ENCODE measurements at places on chromosomes 7 and 10.

DNA sequence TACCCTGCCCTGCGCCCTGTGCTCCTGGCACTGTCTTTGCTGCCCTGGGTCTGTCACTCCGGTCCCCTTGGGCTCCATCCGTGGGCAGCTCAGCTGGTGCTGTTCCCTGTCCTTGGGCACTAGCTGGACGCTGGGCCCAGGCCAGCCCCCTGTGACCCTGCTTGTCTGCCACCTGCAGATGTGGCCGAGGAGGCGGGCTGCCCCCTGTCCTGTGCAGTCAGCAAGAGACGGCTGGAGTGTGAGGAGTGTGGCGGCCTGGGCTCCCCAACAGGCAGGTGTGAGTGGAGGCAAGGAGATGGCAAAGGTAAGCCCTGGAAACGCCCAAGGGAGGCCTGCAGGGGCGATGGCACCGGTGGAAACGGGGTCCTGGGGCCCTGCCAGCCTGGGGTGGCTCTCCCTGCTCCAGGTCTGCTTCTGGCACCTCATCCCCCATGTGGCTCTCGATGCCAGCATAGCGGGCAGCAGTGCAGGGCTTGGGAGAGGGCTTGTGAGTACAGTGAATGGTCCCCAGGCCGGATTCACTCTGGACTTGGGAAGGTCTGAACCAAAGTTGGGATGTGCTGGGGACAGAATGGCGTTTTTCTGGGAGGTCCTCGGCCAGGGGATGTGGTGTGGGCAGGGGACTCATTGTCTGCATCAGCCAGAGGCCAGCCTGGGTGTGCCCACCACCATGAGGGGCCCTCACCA lies 26.2 kb upstream of the CSGALNACT2 start:
- DNase-seq = no peak

DNA sequence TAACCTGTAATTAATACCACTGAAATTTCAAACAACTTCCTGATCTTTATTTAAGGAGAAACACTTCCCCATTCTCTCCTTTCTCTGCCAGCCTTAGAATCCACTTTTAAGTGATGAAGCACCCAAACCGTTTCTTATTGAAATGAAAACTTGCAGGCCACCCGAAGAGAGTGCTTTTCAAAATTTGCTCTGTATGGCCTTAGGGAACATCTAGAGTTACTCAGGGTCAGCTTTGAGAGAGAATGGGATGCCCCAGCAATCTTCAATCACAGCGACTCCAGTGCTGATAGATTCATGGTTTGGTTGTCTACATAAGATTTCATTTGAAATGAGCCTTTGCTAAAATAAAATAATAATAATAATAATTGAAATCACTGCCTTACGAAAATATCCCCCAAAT lies 323.1 kb downstream of the PCLO start:
- DNase-seq = no peak

- no peak for DNase-seq
Measured at GRCh38 chr10:78894089-78894840, 174.5 kb upstream of the ZMIZ1 start.

DNA sequence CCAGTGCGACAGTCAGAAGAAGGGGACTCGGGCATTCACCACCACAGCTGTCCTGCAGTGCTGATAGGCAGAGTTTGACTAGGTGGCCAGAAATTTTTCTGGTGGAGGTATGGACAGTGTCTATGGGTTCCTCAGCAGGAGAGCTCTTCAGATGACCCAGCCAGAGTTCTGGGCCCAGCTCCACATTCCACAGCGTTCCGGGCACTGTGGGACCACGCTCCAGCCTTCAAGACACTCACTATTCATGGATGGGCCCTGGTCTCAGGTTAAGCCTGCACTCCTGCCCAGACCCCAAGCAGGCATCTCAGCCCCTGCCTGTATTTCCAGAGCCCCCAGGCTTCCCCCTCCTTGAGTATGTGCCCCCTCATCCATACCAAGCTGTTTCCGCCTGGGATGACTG lies 497.0 kb upstream of the FOXK1 start:
- no peak for DNase-seq

- DNase-seq = no peak
Measured at GRCh38 chr7:156251861-156252260, 388.7 kb upstream of the RNF32 start.

GRCh38 chr10:132035476-132035875 lies 30.3 kb upstream of the JAKMIP3 start:
- no peak for DNase-seq

- DNase-seq = no peak
Measured at GRCh38 chr7:4225881-4226523, 456.1 kb upstream of the FOXK1 start.

DNA sequence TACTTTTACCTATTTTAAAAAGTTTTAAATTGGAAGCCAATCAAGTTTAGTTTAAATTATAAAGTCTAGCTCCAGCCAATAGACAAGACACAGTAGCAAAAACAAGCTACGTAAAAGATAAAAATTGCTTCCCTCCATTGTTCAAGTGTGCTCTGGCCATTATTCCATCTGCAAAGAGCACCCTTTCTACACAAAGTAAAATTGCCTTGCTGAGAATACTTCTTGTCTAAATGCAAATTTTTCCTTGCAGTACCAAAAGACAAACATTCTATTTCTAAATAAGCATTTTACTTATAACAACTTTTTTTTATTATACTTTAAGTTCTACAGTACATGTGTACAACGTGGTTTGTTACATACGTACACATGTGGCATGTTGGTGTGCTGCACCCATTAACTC lies 75.9 kb upstream of the ZNF746 start:
- no peak for DNase-seq

DNA sequence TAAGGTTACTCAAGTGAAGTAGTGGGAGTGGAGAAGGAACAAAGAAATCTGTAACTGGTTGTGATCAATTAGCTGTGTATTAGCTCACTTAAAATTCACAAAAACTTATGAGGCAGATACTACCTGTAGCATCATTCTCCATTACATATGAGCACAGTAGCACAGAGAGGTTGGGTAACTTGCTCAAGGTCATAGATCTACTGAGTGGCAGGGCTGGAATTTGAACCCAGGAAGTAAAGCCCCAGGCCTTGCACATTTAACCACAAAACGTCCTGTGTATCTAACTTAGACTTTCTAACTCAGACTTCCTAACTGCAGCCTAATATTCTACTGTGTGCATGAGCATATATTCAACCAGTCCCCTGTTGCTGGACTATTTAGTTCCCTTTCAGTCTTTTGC lies 5.6 kb upstream of the SLF2 start:
- DNase-seq = no peak

DNA sequence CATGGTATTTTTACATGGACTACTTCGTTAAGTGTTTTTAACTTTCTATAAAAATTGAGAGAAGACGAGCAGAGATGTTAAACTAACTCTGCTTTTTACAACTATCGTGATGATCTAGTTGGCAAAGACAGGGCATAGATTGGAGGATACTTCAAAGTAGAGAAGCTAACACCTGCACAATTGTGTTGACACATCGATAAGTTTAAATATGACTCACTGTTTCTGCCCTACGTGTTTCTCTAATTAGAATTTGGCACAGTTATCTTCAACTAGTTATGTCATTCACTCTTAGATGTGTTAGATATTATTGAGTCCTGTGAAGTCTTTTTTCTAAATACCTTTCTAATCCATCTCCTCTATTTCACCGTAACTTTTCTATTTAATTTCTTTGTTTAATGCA lies 68.5 kb upstream of the FERD3L start:
- no peak for DNase-seq

DNA sequence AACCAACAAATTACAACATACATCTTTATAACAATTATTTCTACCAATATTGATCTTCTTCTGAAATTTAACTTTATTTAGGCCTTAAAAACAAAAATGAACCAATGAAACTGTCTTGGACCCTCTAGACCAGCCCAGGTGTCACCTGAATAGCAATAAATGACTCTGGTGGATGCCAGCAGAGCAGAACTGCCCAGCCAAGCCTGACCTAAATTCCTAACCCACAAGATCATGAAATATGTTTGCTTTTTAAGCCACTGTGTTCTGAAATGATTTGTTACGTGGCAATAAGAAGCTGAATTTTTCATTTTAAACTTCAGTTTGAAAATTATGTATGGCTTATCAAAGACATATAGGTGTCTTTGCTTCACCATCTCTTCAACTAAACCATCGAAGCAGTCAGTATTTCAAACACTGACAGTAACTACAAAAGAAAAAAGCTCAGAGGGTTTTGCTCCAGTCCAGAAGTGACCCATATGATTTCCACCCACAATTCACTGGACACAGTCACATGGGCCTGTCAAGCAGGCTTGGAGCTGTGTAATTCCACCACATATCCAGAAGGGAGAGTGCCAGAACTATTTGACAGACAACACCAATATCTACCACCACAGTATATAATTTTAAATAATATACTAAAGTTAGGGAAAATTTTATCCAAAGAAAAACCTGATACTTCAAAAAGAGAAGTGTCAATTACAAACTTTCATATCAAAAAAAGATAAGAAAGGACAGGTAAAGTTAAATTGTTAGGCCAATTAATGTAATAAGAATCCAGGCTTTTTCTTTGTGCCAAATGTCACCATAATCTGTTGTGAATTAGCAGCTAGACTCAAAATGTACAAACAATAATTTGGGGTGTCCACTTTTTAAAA lies 94.5 kb downstream of the KMT2C start:
- DNase-seq = peak; percentile 45

DNA sequence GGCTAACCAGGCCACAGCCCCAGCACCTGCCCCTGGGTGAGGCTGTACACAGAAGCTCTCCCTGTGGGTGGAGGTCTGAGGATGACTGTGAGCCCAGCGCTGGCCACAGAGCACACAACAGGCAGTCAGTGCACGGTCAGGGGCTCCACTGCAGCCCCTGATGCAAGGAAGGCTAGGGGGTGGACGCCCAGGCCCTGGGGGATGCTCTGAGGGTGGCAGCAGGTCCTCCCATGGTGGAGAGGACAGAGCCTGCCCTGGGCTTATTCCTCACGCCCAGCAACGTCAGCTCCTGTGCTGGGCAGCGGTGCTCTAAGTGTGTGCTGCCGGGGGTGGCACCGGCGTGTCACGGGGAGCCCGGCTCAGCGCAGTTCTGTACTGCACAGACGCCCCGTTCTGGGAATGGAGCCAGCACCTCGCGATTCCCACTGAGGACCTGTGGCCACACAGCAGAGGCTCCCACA lies 223.2 kb downstream of the MAD1L1 start:
- DNase-seq = no peak

GRCh38 chr7:38492010-38492409 lies 139.2 kb downstream of the AMPH start:
- peak; percentile 7 for DNase-seq

DNA sequence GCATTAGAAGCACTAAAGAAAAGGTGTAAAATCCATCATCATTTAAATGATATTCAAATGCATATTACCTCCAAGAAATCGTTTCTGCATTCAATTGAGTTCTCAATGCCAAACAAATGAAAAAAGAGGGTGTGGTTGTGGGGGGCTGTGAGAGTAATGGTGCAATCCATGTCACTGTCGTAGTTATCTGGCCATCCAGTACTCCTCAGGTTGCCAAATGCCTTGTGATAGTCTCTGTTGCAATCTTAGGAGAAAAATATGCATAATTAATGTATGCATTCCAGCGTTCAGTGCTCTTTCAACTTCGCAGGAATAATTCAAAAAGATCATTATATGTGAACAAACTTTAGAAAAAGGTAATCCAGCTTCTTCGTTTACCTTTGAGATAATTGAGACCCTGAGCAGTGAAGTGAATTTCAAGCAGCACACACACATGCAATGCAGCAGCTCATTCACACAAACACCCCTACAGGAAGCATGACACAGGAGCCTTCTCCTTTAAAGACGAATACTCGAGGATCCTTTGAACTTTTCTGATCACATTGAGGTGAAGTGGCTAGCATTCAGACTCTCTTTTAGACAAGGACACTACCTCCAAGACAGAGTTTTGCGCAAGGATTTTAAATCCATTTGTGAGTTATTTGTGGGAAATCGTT lies 73.4 kb downstream of the OR13A1 start:
- no peak for DNase-seq

DNA sequence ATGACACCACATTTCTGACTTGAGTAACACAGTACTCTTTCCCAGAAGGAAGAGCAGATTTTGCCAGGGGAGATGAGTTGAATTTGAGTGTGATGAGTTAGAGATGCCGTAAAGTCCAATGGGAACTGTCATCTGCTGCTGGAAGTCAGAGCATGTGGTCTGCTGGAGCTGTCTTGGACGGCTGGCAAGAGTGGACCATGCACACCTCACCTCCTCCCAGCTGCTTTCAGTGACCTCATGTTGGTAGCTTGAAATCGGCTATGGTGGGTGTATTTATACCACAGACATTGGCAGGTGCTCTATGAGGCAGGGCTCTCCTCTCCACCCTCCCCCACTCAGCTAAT lies 82.3 kb downstream of the COL13A1 start:
- DNase-seq = no peak

DNA sequence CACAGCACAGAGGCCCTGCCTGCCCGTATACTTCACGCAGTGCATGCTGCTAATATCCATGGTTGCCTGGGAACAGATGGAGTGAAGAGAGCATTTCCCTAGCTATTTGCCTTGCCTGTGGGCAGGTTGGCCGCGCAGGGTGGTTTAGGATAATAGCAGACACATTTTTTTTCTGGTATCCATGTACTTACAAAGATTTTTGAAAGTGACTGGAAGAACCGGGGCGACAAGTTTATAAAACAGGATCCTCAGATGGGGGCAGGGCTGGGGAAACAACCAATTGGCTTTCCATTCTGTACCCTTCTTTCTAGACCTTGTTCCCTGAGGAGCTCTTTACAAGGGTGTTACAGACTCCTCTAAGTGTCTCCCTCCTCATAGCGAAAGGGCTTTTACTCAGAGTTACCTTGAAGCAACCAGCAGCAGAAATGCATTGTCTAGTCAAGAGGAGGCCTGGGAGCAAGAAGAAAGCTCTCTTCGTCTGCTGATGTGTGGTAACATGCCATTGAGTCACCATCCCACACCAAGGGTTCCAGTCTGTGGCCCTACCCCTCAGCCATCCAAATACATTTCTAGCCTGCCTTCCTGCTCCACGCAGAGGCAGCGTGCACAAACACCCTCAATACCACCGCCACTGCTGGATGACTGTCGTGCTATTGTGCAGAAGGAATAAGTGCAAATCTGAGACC lies 31.5 kb downstream of the MTURN start:
- peak; percentile 39 for DNase-seq

- no peak for DNase-seq
Measured at GRCh38 chr10:71603150-71603549, 116.4 kb downstream of the C10orf105 start.

- DNase-seq = peak; percentile 54
Measured at GRCh38 chr10:287814-288213, 152.6 kb downstream of the ZMYND11 start.

GRCh38 chr7:53940483-53940882 lies 601.7 kb upstream of the VSTM2A start:
- no peak for DNase-seq
